ENCODE measurements at places on chromosomes 4 and X.

DNA sequence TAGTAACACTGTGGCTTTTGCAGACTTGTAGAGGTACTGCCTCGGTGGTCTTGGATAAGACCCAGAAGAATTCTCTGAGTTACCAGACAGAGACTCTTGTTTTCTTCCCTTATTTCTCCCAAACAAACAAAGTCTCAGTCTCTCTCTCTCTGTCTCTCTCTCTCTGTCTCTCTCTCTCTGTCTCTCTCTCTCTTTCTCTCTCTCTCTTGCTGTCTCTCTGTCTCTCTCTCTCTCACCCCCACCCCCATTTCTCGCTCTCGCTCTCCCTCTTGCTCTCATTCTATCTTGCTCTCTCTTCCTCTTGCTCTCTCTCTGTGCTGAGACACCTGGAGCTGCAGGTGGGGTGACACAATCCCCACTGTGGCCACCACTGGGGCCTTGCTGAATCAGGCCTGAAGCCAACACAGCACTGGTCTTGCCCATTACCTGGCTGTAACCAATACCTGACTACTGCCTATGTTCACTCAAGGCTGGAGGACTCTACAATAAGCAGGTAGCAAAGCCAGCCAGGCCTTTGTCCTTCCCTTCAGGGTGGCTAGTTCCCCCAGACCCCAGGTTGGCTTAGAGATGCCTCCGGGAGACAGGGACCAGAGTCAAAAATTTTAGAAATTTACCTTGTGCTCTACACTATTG is 12.3 kb downstream of the LOC101059915 start:
- no peak for DNase-seq

DNA sequence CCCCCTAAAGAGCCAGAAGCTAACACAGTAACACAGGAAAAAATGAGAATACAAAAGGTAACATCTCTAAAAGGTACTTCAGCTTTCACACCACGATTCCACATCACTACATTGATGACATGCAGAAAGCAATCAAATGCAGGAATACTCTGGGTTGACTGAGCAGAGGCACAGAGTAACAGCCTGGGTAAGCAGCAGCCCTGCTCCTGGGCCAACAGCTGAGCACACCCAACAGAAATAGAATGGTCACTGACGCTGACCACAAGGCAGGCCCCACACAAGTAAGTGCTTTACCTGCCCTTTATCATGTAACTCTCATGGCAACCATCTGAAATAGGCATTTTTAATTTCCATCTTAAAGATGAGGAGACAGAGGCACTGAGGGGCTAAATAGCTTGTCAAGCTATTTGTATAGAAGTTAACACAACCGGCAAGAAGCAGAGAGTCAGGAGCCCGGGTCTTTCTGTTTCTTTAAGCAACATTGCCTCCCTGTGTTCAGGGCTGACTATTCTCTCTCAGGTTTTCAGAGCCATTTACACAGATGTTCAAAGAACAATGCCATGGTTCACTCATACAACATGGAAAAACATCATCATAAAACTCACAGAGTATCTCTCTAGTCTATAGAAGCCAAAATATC is 168.9 kb downstream of the ZNF674 start:
- peak; percentile 44 for DNase-seq

- no peak for DNase-seq
Measured at GRCh38 chr4:159706704-159707103, 603.8 kb downstream of the RAPGEF2 start.

GRCh38 chr4:168511780-168512489 is 15.1 kb downstream of the PALLD start:
- peak; percentile 70 for DNase-seq

DNA sequence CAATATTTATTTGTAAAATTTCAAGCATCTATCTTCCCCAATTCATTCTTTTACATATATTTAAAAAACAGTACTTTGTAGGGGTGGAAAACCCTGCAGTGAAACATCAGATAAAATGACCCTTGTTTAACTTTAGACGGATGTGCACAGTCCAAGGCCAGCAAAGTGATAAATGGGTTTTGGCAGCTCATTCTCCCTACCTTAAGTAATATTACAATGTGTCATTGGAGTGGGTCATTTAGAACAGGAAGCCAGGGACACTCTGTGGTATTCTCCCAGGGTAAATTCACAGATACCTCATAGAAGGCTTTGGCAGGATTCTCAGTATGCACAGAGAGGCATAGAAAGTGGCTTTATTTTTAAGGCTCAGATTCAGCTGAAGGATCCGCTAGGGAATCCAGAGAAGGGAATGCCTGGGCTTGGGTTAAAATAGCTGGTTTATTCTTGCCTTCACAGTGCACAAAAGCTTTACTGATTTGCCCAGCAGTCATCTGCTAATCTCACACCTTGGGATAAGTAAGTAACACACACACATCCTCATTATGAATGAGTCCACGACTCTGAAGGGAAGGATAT is 206.7 kb downstream of the RASL11B start:
- no peak for DNase-seq

DNA sequence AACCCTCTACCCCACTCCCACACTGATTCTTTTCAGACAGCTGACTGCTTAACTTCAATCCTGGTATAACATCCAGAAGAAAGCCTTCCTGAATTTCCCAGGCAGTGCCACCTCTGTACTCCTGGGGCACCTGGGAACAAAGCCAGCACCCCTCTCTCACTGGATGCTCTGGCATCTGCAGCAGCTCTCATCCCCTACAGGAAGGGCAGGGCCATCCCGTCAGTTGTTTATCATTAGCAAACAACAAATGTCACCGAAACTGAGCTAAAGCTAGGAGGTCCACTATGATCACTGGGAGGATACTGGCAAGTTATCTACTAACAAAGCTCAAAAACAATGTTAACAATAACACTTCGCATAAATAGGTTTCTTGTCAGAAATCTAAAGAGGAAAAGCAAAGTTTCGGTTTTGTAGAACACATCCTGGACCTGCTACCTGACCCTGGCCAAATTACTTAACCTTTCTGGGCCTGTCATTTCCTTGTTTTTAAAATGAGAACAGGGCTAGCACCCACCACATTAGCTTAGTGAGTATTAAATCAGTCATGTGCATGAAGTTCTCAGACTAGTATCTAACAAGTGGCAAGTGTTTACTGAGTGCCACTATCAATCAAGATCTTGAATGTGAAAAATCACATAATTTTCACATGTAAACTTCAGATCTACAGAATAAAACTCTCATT is 86.6 kb downstream of the NR3C2 start:
- no peak for DNase-seq

- no peak for DNase-seq
Measured at GRCh38 chr4:152103181-152103901, 342.5 kb upstream of the GATB start.

DNA sequence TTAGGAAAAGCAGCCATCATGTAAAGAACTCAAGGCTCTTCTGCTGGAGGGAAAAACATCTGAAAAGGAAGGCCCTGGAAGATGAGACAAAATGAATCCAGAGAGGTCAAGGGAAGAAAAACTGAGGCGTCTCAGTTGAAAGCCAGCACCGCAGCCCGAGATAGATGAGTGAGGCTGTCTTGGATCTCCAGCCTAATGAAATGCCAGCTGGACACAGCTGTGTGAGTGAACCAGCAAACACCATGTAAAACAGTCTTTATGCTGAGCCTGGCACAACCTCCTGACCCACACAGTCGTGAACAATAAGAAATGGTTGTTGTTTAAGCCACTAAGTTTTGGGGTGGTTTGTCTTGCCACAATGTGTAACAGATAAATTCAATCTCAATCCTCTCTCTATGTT is 48.6 kb upstream of the RASL11B start:
- DNase-seq: no peak

DNA sequence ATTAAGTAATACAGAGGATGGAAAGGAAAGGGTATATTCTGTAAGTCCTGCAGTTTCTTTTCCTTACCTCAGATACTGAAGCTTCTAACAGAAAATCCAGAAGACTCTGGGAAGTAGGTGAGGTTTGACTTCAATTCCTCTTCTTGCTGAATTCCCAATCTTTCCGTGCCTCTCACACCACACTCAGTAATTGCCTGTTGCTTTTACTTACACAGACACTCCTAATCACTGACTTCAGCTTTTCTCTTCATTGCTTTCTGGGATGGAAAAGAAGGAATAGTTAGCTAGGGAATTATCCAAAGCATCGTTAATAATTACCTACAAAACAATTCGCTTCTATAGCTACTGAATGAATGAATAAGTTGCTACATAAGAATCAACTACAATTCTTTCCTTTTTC is 163.6 kb downstream of the FBXO8 start:
- DNase-seq: no peak
